ENCODE measurements at places on chromosomes 5 and 9.

DNA sequence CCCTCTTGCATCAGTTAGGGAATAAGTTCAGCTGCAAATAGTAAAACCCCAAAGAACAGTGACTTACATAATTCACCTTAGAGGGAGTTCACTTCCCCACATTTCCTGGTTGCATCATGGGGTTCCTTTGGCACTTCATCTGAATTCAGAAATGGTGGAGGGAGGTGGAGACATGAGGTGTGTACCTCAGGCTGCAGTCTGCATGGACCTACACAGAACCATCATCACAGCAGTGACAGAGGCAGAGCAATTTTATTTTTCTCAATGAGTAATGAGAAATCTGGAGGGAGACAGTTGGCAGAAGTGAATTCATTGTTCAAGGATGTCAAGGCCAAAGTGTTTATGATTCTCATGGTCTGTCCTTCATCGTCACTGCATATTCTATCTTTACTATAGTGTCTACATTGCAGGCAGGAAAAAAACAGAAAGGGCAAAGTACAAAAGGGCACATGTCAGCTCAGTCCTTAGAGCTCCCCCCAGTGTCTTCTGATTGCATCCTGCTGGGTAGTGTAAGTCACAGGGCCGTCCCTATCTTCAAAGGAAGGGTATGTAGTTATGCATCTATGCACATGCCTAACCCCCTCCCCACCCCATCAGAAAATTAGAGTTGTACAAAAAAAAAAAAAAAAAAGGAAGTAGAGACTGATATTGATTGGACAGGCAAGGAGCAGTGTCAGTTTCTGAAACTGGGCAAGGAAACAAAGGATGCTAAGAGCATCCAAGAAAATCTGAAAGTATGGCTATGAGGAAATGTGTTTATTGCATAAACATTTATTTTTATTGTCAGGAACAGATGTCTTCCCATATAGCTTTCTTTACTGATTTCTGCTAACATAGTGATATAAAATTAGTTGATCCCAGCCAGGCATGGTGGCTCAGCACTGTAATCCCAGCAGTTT is 132.7 kb upstream of the APC start:
- no peak for DNase-seq

DNA sequence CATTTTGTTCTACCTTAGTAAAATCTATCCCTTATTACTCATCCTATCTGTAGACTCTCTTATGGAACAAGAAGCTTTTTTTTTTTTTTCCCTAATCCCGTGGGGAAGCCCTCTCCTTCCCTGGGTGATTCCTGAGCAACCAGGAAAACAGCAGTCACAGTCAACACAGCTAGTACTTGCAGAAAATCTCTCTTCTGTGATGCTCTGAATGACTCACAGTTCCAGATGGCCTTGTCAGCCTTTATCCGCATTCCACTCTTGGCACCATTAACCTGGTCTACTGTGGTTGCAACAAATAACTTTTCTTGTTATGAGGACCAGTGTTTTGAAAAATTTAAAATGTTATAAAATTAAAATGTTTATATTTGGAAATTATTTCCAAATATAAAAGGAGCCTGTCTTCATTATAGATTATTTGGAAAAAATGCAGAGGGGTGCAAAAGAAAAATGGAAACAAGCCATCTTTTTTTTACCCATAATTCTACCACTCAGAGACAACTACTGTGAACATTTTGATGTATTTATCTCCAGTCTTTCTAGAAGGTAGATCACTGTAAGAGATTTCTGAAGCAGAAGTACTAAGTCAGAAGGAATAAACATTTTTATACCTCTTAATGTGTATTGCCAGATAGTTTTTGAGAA is 486.7 kb downstream of the RAB3C start:
- DNase-seq, result no peak

GRCh38 chr9:78695519-78695918 is 398.6 kb downstream of the PSAT1 start:
- DNase-seq, result no peak

GRCh38 chr9:135613946-135614805 is 25.2 kb downstream of the GLT6D1 start:
- no peak for DNase-seq

DNA sequence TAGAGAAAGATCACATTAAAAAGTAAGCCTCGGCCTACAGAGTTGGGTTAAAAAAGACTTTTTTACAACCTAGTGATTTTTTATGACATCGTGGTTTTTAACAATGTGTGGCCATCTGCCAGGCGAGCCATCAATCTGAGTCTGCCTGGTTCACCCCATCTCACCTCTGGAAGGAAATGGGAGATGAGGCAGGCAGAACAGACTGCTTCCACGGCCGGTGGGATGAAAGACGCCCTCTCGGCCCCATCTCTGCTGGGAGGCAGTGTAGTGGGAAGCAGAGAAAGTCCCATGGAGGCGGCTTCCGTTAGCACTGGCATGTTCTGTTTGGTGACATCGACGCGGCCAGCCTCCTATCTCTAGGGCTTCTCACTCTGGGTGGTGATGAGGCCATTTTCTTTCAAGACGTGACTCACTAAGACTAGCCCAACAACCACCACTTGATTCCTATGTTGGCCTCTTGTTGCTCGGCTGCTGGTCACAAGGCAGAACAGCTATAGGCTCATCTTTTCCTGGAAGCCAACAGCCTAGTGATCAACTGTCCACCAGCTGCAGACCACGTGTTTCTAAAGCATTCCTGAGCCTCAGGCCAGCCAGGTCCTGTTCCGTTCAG is 132.4 kb upstream of the OTULINL start:
- DNase-seq, result no peak

DNA sequence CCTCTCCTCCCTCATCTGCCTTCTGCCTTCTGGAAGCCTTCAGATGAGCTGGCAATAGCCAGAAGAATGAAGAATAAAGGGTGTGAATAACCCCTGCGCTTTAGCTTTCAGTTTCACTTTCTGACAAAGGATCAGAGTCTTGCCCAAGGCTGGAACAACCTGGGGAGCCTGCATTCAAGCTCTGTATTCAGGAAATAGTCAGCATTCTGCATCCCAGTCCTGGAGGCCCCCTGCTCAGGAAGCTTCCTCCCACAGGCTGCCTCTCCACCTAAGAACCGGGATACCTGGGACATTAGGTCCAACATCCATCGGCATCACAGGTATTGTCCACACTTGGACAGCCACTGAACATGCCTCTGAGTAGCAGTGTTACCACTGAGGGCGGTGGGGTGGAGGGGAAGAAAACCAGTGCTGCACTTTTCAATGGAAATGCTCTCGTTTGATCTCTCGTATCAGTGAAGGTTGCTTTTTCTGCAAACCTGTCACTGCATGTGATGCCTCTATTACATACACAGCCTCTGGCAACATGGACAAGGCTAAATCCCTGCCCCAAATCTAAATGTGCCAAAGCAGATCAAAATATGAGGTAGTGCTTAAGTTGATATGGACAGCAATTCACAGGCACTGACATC is 39.8 kb upstream of the ACO1 start:
- DNase-seq, result no peak

- no peak for DNase-seq
These were observed 285.1 kb upstream of the TUT7 start for GRCh38 chr9:86639287-86639686.

DNA sequence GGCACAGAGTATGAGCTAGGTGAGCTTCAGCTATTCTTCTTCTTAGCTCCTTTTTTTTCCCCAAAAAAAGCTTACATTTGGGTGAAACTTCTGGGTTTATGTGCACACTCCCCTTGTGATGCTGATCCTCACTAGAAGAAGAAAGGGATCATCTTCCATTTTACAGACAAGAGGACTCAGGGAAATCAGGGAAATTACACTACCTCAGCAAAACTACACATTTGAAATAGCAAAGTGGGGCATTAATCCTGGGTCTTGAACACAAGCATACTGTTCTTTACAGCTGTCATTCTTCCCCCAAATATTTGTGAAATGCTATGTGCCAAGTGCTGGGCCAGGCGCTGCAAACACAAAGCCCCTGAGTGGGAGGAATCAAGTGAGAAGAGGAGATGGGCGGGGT is 68.6 kb upstream of the NFIL3 start:
- no peak for DNase-seq

DNA sequence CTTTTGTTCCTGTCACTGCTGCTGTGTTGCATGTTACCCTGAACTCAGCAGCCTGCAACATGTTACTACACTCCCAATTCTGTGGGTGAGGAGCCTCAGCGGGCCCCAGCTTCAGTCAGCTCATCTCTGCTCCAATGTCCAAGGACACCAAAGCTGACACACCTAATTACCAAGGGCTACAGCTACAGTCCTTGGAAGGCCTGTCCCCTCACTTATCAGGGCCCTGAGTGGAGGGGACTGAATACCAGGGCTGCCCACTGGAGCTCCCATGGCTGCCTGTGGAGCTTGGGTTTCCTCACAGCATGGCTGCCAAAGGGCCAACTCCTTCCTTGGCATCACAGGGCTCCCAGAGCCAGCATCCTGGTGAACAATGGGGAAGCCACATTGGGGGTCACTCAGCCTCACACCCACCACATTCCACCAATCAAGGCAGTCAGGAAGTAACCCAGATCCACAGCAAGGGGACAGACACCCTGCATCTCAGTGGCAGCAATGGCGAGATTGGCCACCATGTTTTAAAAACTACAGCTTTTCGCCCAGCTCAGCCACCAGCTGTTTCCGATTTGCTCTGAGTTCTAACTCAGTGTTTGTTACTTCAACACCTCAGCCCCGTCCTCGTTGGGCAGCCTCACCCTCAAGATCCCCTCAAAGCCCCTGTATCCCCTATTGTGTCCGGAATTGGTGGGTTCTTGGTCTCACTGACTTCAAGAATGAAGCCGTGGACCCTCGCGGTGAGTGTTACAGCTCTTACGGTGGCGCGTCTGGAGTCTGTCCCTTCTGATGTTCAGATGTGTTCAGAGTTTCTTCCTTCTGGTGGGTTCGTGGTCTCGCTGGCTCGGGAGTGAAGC is 18.9 kb downstream of the SEMA4D start:
- no peak for DNase-seq

GRCh38 chr5:36607114-36607571 is 737 bp downstream of the SLC1A3 start:
- no peak for DNase-seq

DNA sequence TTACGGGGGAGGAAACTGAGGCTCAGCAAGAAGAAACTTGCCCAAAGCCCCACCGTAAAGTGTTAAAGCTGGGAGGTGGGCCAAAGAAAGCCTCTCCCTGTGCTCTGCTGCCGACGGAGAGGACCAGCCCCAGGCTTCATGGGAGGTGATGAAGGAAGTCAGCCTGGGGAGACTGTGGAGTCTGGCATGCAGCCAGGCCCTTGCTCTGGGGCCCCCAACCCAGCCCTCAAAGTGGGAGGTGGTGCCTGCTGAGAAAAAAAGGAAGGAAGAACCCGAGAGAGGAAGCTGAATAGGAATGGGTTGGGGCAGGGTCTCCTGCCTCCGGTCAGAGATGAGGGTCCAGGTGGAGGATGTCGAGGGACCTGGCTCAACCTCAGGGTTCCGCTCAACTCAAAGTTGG is 3.8 kb downstream of the RNF44 start:
- no peak for DNase-seq

DNA sequence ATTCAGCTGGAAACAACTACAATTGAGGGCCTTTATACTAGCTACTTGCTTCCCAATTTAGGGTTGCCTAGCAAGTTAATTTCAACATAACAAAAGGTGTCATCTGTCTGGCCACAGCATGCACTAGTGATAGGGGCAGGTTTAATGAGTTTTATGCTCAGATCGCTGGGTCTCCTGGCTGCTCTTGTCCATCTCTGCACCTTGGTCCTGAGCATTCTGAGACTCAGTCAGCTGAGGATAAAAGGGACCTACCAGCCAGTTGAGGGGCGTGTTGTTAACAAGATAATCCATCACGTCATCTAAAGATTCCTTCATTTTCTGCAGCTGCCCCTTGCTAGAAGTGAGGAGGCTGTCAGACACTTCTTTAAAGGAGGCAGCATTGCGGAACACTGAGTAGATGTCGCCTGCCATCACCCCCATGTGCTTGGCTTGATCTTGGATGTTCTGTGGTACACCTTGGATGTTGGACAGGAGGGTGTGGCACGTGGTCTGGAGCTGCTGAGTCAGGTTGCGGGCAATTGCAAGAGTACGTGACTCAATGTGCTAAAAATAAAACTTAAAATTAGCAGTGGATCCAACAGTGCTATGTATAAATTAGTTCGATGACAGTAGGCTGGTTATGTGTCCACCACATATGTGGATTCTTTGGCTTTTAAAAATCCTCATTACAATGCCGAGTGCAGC is 11.0 kb downstream of the PLIN2 start:
- no peak for DNase-seq

GRCh38 chr5:174106997-174107655 is 61.6 kb downstream of the NSG2 start:
- no peak for DNase-seq

DNA sequence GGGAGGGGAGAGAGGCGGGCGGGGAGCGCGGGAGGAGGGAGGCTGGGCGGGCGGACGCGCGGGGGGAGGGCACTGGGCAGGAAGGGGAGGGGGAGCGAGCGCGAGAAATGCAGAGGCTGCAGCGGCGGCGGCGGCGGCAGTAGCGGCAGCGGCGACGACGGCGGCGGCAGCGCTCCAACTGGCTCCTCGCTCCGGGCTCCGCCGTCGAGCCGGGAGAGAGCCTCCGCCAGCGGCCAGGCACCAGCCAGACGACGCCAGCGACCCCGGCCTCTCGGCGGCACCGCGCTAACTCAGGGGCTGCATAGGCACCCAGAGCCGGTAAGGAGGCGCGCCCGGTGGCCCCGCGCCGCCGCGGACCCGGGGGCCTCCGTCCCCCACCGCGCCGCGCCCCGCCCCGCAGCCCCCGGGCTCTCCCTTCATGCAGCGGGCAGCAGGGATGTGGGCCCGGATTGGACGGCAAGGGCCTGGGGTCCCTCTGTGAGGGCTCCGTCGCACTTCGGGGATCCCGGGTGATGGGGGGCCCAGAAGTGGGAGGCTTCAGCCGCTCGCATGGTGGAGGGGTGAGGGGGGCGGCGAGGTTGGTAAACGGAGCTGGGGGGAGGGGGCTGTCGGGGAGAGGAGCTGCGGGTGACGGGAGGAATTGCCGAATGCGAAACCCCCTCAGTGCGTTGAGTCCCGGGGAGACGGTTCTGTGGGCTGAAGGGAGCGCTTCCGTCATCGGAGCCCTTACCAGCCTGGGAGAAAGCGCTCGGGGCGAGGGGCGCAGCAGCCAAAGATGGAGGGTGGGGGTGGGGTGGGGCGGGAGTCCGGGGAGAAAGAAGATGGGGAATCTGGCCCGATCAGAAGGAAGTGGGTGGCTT is at the start of gene BASP1:
BASP1 (plus strand) TSS at position 139 of the 860 bp plus-strand sequence. CDS start 57,586 bp downstream, outside the sequence.
- DNase-seq, result no peak

All from activated effector memory CD4-positive, alpha-beta T cell treated with Interleukin-2 at 50 U/mL for 16 hours (primary cell).